ENCODE measurements at places on chromosomes 6 and 20.

DNA sequence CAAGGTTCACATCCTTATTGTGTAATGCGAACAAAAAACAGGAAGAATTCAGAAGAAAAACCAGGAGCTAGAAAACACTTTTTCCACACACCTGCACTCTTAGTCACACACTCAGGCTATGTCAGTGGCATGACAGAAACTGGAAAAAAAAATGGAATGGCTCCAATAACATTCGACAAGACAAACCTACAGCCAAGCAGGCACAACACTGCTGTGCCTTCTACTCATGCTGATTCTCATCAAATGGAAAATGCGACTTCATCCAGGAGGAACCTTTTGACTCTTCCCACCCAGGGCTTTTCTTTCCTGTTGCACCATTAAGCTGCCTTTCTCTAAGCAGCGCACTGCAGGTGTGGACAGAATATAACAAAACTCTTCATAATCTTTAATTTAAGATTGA lies 163.2 kb upstream of the BTBD3 start:
- DNase-seq: peak; percentile 57

- no peak for DNase-seq
These were observed 162.9 kb upstream of the SLC24A3 start for GRCh38 chr20:19049514-19049913.

- no peak for DNase-seq
These were observed 46.7 kb downstream of the FGD2 start for GRCh38 chr6:37052027-37052628.

DNA sequence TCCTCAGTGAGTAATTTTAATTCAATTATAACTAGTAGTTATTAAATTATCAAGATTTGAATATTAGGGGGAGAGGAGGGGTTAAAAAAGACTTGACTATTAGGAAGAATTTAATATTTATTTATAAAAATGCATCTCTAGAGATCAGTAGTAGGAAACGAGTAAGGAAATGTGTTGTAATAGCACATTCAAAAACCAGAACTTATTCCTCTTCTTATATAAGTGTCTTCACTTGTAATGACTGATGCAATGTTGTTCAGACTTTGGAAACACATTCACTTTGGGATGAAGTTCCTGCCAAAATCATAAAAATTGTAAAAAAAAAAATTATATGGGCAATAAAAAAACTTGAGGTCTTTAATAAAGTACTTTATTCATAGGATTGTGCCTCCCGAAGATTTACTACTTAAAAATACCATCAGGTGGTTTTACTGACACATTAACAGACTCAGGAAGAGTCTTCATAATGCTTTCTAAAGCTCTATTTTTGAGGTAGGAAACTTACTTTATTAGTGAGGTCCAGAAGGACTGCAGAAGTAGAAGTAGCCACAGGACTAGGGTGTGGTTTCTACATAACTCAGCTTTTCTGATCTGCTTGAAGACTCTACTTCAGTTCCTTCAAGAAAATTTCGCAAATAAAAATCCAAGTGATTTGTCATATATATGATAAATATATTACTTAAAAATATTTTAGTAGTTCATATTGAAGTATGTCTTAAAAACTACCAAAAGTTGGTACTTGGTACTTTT lies 59.8 kb downstream of the CCDC170 start:
- no peak for DNase-seq

- no peak for DNase-seq
These were observed 157.4 kb upstream of the SLC22A16 start for GRCh38 chr6:110633731-110634213.

DNA sequence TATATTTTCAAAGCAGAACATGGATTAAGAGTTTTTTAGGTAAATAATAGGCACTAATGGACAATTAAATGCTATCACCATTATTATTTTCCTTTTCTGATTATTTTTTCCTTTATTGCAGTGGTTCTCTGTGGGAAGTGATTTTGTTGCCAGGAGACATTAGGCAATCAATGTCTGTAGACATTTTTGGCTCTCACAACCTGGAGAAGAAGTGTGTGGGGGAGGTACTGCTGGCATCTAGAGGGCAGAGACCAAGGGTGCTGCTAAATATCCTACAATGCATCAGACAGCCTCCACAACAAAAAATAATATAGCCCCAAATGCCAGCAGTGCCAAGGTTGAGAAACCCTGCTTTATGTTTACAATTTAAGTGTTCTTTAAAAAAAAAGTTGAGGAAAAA lies 8.3 kb downstream of the IFNGR1 start:
- no peak for DNase-seq

- no peak for DNase-seq
These were observed 21.1 kb downstream of the KIAA1755 start for GRCh38 chr20:38239441-38239840.

Data from NCI-H2081 (cell line).